Activated naive CD4-positive, alpha-beta T cell treated with anti-CD3 and anti-CD28 coated beads, Interleukin-2, amount 10 ng/mL, durations not matched to agents 7 days and 5 days (primary cell): ENCODE measurements at places on chromosomes 7 and 10.

DNA sequence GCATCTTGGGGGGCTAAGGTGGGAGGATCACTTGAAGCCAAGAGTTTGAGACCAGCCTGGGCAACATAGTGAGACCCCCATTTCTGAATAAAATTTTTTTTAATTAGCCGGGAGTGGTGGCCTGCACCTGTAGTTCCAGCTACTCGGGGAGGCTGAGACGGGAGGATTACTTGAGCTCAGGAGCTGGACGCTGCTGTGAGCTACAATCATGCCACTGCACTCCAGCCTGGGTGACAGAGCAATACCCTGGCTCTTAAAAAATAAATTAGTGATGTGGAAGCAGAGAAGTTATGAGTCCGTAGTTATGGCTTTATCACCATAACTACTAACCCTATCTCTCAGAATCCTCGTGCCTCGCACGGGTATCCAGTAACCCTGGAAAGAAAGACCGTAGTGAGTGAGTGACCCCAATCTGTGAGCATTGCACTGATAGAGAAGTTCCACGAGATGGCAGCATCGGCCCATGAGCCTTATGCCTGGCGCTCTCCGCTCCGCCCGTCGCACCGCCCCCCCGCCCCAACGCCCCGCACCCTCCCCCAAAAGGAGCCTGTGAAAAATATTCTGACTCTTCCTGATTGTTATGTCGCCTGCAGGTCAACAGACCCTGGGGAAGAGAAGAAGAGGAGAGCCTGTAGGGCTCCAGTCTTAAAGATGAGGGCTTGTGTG, 4.9 kb upstream of the SLC29A3 start:
- DNase-seq, result peak; percentile 73

DNA sequence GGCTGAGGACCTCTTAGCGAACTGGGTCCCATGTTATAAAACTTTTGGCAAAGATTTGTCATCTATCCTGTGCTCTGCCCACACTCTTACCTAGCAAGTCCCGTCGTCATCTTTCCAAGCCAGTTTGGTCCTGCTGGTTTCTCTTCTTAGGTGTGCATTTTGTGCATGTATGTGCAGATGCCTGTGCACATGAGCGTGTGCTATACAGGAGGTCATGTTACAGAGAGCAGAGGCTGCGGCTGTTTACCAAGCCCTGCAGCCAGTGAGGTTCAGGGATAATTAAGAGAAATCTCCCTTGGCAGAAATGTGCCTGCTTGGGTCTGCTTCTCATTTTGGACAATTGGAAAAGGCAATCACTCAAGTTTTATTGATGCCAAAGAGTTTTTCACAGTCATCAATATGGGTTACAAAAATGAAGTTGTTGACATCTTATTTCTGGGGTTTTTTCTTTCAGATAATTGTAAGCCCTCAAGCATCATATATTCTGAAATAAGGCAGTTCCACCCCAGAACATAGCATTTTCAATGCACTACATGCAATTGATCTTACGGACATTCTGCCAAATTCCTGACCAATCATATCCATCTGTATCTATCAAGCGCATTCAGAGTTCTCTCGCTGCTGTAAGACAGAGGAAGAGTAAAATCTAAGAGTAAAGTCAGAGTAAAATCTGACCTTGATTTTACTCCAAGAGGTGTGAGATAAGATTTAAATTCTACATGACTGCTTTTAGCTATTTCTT, 361.4 kb upstream of the ZNF32 start:
- DNase-seq, result no peak

DNA sequence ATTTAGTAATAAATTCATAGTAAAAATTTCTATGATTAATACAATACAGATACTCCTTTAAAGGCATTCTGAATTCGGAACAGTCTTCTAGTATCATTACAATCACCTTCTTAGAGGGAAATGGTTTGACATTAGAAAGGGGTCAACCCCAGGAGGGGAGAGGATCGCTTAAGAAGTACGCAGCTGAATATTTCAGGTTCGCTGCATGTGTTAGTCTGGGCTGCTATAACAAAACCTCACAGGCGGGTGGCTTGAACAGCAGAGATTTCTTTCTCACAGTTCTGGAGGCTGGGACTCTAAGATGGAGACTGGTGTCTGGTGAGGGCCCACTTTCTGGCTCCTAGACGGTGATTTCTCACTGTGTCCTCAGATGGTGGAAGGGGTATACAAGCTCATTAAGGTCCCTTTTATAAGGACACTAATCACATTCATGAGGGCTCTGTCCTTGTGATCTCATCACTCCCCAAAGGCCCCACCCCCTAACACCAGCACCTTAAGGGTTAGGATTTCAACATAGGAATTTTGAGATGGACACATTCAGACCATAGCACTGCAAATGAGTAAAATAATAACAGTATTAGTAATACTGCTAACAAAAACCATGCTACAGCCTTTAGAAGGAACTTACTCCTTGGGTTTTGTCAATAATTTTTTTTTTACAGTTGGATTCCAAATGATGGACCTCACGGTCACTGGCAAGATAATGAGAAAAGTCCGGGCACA, 34.0 kb downstream of the GNA12 start:
- DNase-seq, result no peak

- no peak for DNase-seq
Measured at GRCh38 chr7:1947586-1948217, 277.6 kb downstream of the ELFN1 start.

- no peak for DNase-seq
Measured at GRCh38 chr10:8103543-8103942, 49.1 kb downstream of the GATA3 start.

DNA sequence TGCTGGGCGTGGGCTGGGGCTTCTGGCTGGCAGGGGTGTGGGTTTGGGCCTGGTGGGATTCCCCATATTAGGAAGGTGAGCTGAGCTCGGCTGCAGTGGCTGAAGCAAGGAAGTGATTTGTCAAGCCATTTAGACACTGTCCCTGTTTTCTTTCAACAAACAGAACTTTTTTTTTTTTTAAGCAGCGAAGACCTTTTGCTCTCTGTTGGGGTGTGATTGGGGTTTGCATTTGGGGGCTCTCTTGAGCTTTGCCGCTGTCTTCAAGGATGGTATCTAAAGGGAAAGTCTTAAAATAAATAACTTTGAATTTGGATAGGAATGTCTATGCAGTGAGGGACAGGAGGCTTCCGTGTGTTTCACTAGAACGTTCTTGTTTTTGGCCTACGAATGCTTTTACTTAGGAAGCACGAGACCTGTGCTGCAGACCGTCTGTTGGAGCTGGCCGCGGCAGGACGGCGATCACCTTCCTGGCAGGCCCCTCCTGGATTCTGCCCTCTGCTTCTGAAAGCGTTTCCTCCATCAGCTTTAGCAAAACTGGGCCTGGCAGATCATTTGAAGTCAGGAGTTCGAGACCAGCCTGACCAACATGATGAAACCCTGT, 43.9 kb downstream of the FOXK1 start:
- no peak for DNase-seq

- DNase-seq, result no peak
Measured at GRCh38 chr7:15765753-15766152, 79.3 kb upstream of the MEOX2 start.

- DNase-seq, result no peak
Measured at GRCh38 chr7:132076301-132077035, 499.8 kb downstream of the PLXNA4 start.

DNA sequence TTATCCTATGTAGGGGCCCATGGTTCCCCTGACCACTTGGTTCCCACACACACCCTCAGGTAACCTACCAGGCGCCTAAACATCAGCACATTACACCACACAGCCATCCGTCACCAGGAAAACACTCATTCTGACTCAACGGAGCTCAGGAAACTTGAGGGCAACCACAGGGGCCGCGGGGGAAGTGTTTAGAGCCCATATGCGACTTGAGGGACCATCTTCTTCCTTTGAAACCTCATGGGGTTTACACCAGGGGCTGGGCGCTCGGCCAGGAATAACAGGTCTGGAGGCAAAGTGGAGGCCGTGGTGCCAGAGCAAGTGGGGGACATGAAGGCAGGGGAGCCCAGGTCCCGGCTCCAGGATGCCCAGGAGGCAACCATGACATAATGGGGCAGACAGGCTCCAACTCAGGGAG, 1.5 kb downstream of the STX1A start:
- peak; percentile 81 for DNase-seq

DNA sequence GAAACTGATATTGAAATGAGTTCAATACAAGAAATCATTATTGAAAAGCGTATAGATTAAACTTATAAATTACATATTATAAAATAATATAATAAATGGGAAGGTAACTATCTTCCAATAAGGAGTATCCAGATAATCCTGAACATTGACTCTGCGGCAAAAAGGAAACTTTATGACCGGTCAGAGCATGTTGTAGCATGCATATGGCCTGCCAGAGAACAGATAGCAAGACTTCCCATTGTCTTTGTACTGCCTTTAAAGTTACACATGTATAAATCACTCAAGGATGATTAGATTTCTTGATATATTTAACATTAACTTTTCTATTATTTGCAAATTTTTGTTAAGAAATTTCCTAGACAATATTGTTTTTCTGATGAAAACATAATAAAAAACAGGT, 56.2 kb upstream of the ETV1 start:
- no peak for DNase-seq

DNA sequence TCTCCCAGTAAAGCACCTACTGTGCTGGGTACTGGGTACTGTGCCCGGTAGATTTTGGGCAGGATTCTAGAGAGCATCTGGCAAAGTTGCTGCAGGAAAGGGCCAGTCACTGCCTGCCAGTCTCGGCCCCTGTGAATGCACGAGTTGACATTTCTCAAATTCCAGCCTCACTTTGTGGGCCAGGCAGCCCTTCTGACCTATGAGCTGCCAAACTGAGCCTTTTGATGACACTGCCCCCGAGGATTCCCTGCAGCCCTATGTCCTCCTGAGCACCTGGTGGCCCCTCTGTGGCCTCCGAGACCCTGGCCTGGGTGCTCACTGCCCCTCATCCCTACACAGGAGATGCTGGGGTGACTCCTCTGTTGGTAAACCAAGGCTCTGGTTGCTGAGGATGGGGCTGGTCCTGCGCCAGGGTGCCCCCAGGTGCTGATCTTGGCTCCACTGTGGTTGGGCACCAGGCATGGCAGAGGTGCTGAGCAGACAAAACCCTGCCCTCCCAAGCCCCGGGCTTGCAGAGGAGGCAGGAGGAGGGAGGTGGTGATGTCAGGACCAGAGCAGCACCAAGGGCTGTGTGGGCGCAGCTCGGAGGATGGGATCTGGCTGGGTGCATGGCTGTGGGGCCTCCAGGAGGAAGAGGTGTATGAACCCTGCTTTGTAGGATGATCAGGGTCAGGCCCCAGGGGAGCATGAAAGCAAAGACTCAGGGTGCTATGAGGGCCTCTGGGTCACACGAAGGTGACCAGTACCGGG, 16.2 kb downstream of the LHPP start:
- DNase-seq, result no peak

- DNase-seq, result no peak
Measured at GRCh38 chr7:47039904-47040303, 542.0 kb downstream of the TNS3 start.

GRCh38 chr10:8369666-8370065, 315.2 kb downstream of the GATA3 start:
- DNase-seq, result no peak

DNA sequence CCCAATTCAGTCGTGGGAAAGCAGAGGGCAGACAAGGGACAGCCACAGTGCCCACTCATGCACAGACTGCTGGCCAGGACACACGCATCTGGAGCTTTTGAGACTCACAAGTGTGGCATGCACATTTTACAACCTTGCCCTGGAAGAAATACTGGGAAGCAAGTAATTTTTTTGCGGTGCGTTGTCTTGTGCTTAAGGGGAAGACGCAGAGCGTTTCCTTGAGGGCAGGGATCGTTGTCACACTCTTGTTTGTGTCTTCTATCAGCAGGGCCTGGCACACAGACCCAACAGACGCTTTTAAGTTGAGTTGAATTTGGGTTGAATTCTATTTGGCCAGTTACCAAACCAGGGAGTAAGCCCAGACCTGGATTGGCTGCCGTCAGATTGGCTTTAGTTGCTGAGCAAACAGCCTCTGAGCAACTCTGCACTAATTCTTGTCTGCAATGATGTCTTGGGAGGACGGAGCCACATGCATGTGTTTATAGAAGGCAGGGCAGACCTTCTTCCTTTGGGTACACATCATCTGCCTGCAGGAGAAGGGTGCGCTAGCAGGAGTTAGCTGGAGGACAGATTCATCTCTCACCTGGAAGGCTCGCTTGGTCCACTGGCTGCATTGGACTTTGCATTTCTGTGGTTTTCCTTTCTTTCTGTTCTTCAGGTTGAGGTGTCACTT, 38.4 kb downstream of the IL2RA start:
- DNase-seq, result no peak

DNA sequence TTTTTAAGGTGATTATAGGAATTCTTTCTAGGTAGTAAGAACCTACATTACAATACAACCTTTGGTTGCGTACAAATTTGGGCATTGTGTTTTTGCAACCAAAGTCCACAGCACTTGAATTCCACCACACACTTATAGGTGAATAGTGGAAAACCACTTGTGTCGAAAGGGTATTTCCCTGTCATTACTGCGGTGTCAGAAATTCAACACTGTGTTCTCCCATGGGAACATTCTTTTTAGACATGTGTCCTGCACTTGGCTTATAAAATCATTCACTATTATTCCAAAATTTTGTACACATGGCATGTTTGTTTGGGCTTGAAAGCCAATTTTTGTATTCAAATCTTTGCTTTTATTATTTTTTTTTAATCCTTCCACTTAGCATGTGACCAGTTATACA, 333.7 kb downstream of the PRPF18 start:
- no peak for DNase-seq

GRCh38 chr7:92944633-92945032, 108.3 kb upstream of the CDK6 start:
- no peak for DNase-seq

DNA sequence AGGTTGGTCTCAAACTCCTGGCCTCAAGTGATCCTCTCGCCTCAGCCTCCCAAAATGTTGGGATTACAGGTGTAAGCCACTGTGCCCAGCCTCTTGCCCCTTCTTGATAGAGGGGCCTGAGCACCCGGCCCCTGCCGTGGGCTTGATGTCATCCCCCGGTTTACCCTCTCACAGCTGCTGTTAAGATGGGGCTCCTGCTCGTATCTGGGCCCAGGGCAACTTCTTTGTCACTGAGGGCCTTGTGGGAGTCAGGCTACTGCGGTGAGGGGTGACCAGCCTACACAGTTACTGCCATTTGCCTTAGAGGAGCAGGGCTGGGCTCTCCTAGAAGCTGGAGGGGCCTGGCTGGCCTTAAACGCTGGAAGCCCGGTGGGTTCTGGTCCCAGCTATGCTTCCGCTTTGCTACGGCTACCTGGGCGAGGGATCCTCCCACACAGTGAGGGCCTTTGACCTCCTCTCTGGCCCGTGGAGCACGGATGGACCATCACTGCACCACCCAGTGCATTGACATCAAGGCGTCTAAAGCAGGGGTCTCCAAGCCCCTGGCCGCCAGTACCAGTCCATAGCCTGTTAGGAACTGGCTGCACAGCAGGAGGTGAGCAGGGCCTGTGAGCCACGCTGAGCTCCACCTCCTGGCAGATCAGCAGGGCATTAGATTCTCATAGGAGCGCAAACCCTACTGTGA, 1.1 kb upstream of the TMEM130 start:
- no peak for DNase-seq
